ENCODE measurements at places on chromosomes 3 and 15.
A peak's percentile ranks its signal among the peaks of the same experiment; 100 is the strongest.

GRCh38 chr3:8899876-8900460 is 63.3 kb downstream of the RAD18 start:
- DNase-seq = no peak

- DNase-seq = no peak
Measured at GRCh38 chr3:100209948-100210771, 50.6 kb upstream of the TBC1D23 start.

- no peak for DNase-seq
Measured at GRCh38 chr3:142952272-142953193, 10.9 kb downstream of the PAQR9 start.

DNA sequence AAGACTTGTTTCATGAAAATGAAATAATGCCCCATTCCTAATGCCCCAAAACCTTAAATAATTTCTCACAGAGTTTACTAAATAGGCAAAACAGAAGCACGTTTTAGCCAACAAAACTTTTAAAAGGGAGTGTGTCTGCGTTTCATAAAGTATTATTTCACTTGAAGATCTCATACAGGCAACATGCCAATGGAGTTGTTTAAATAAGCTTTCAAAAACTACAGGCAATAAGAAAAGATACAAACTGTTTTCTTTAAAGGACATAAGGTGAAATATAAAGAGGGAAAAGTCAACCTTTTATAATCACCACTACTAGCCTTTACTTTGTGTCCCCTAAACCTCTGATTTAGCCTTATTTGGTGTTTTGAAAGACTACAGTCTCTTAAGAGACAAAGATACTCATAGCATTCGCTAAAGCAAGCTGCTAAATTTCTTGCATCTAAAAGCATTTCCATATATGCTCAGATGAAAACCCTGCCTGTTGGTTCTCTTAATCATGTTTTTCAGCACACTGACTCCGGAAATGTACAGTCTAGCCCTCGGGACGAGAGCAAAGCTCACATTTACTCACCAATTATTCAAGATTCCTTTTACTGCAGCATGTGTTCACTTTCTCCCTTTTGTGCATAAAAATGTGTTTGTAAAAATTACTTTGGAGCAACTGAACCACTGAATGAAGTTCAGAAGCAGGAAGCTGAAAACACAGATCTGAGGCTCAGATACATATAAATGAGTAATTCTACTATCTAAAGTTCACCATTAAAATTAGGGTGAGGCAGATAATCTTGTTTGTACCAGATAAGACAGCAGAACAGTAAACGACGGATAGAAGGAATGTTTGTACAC is 119.0 kb downstream of the GOLIM4 start:
- no peak for DNase-seq

- no peak for DNase-seq
Measured at GRCh38 chr3:126859415-126860246, 123.3 kb upstream of the PLXNA1 start.

DNA sequence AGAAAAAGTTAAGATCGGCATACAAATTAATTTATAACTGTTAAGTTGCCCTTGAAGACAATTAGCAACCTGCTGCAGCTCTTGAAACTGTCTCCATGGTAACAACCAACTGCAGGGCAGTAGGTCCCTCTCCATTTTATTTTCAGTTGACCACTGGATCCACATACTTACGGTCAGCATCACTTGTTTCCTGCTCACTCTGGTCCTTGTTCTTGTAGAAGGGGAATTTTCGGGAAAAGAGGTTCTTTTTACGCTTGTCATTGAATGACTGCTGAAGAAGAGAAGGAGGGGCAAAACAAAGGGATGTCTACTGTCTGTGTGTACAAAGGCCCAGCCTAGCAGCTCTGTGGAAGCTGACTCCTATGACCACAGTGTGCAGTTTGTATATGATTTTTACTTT is 46.8 kb upstream of the MELTF start:
- DNase-seq = no peak

GRCh38 chr3:27730774-27731659 is 8.9 kb upstream of the EOMES start:
- no peak for DNase-seq

GRCh38 chr3:37765591-37766488 is 95.8 kb upstream of the CTDSPL start:
- no peak for DNase-seq

GRCh38 chr15:60800299-60801072 is 321.5 kb upstream of the ICE2 start:
- DNase-seq = no peak

DNA sequence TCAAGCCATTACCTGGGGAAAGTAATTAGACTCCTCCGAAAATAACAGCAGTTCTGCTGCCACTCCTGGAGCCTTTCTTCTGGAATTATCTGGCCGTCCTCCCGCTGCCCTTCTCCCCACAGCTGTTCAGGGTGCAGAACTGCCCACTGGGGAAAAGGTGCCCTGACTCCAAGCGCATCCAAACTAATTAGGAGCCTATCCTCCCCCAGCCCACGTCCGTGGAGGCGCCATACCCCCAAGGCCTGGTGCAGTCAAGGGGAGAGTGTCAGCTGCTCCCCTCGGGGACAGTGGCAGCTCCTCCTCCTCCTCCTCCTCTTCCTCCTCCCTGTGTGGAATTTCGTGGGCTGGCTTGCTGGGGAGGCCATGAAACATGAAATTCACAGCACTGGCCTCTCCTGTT is 177.2 kb downstream of the XXYLT1 start:
- no peak for DNase-seq

DNA sequence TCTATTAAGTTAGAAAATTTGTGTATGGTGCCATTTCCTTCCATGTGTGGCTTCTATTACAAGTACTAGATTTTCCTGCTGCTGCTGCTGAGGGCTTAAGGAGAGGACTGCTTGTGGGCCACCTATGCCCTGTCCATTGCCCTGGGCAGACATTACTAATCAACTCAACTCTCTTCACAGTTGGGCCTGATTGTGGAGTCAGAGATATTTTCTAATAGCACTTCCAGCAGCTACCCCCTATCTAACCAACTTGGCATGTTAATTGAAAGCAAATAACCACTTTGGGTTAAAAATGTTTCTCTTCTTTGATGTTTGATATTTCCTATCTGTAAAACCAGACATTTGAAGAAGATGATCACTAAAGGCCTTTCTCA is 242.0 kb downstream of the EDEM1 start:
- DNase-seq = no peak

- DNase-seq = no peak
Measured at GRCh38 chr3:189166321-189166720, 5.5 kb upstream of the TPRG1 start.

GRCh38 chr15:79459666-79460065 is 27.5 kb downstream of the MINAR1 start:
- DNase-seq = no peak

DNA sequence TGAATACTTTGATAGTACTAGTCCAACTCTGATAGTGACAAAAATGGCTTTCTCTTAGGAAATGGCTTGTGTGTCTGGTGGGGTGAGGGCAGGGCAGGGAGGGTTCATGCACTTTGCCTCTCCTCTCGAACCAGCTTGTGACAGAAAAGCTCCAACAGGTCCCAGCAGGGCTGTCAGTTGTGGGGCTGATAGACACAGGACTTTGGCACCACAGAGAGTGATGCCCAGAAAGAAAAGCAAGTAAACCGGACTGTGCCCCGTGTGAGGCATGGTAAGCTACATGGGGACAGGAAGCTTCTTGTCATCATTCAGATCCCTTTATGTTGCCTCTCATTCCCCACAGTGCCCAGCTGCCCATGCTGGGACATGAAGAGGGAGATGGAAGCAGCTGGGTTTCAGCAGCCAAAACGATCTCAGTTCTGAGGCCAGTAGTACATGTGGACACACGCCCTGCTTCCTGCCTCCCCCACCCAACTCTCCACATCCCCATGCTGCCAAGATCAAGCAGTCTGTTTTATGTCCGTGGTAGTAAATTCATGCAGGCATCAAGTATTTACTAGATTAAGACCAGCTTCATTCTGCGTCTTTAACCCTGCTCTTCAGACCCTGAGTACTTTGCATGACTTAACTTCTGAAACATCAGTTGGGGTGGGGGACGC is 29.7 kb upstream of the LIPC start:
- DNase-seq = no peak

- DNase-seq = no peak
Measured at GRCh38 chr3:32696523-32696922, 11.5 kb downstream of the CNOT10 start.

GRCh38 chr15:41004490-41004889 is 51.2 kb downstream of the CHAC1 start:
- no peak for DNase-seq

DNA sequence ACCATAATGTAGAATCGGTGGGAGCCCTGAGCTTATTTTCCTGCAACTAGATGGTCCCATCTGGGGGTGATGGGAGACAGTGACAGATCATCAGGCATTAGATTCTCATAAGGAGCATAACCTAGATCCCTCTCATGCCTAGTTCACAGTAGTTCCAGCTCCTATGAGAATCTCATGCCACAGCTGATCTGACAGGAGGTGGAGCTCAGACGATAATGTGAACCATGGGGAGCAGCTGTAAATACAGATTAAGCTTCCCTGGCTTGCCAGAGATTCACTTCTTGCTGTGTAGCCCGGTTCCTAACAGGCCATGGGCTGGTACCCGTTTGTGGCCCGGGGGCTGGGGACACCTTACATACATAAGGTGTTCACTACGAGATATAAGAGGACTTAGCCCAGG is 67.5 kb upstream of the LRRFIP2 start:
- no peak for DNase-seq

DNA sequence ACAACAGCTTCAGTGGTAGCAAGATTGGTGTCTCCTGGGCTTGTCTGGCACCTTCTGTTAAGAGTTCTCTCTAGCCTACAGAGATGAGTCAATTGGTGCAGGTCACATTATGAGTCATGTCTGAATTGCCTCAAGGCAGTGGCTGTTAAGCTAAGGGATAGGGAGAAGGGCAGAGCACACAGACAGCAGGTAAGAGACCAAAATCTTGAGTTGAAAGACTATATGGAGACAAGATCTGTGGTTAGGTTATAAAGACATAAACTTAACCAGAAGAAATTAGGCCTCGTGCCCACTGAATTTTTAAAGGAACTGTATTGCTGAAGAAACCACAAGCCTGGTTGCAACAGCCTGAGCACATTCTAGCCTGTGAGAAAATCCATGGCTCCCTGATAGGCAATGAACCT is 19.2 kb upstream of the KPNA1 start:
- DNase-seq = peak; percentile 30

DNA sequence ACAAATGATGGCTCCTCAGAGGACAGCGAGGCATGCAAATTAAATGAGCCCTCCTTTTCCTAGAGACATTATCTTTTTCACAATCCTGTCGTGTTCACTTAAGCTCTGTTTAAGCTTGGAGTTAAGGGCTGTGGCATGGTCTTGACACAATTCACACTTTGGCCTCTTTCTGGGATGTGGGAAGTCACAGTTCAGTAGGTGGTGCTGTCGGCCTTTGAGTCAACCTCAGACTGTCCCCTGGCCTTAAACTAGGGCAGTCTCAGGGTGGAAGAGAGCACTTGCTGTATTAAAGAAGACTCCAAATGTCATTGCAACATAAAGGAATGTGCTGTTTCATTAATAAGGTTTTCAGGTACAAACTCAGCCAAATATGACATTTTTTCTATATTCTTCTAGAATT is 351.0 kb downstream of the MCTP2 start:
- no peak for DNase-seq

DNA sequence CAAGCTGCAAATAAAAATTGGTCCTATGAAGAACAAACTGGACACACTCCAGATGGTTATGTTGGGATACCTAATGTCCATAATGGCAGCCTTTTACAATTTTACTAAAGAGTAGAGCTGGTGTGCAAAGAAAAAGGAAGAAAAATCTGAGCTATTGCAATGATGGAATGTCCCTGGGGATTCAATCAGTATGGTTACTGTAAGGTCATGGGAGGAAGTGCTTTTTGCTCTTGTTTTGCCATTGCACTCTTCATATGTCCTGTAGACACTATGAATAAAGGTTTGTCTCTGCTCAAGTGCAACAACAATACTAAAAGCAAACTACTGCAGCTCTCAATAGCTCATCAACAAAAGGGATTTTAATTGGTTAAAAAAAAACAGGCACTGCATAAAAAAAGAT is 5.4 kb downstream of the PFN2 start:
- no peak for DNase-seq

- peak; percentile 24 for DNase-seq
Measured at GRCh38 chr15:40238532-40239403, at the start of gene PAK6. PAK6 (plus strand) TSS chr15:40239063; CDS start chr15:40264786, 25,723 bp downstream.

DNA sequence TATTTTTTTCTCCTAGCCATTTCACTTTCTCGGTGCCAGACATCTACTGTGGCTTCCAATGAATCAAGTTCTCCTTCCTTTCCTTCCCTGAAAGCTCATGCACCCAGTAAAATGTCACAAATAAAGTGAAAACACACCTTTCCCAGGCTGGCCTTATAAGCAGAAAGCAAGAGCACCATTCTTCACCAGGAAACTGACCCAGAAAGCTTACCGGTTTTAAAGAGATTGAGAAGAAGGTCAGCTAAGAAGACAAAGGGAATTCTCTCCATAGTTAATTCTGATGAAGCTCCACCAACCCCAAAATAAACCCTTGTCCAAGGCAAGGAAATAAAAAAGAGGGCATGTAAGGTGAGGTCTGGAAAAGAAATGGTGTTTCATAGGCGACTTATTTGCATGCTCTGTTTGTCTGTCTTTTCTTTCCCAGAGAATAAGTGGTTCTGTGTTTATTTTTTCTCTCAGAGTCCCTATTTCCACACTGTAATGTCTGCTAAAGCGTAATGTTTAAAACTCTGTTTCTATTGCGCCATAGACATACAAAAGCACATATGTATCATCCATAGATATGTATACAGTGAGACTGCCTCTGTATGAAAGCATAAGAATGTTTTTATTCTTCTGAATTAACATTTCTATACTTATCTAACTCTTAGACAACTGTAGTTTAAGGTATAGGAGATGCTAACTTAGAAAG is 2.8 kb downstream of the LSAMP start:
- DNase-seq = no peak

DNA sequence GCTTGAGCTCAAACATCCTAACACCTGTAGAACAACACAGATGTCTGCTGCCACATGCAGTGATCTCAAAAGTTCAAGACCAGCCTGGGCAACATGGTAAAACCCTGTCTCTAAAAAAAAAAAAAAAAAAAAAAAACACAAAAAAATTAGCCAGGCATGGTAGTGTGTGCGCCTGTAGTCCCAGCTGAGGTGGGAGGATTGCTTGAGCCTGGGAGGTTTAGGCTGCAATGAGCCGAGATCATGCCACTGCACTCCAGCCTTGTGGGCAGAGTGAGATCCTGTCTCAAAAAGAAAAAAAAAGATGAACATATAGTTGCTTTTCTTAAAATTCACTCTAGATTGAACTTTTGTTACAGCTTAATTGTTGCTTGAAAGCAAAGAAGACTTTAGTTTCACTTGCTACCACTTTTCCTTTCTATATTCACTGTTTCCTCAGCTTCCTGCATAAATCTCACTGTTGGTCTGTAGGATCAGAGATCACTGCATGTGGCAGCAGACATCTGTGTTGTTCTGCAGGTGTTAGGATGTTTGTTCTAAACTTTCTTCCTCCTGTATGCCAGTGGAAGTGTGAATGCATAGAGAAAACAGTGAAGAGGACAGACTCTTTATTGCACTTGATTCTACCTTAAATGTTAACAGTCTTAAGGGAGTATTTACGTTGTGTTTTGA is 12.6 kb downstream of the RAB11A start:
- DNase-seq = no peak
